Stimulated activated CD4-positive, alpha-beta T cell treated with anti-CD3 and anti-CD28 coated beads, Interleukin-4, amount 100 ng/mL, for 1 hour (primary cell): ENCODE measurements at places on chromosomes 13 and 19.

DNA sequence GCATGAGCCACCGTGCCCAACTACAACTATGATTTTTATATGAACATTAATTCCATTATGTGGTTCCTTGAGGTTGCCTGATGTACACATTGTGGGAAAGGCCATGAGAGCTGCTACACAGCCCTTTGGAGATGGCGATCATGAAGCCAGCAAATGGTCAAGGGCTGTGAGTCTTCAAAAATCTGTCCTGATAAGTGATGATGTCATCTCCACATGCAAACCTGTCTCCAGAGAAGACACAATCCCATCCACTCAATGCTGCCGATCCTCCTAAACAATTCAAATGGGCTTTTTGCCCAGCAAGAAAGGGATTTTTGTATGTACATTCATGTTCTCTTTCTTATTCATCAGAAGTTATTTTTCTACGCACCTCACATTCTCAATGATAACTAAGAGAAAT is 17.6 kb downstream of the SIGLEC7 start:
- DNase-seq, result no peak

DNA sequence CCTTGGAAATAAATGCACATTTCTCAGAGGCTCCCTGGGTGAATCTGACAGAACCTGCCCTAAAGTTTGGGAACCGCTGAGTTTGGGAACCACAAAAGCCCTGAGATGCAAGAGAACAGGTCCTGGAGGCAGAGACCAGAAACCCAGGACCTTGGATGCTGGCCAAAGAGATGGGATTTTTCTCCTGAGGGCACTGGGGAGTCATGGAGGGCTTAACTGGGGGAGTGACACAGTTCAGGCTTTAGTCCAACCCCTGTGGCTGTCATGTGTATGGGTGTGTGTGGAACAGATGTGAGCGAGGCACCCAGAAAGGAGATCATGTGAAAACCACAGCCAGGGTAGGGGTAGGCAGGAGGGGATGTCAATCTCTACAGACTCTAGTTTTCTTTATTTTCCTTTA is 3.9 kb upstream of the NCCRP1 start:
- no peak for DNase-seq

GRCh38 chr13:92259523-92259922 is 861.1 kb downstream of the GPC5 start:
- DNase-seq, result no peak

- DNase-seq, result no peak
Measured at GRCh38 chr13:50396001-50396400, 380.8 kb downstream of the KCNRG start.

DNA sequence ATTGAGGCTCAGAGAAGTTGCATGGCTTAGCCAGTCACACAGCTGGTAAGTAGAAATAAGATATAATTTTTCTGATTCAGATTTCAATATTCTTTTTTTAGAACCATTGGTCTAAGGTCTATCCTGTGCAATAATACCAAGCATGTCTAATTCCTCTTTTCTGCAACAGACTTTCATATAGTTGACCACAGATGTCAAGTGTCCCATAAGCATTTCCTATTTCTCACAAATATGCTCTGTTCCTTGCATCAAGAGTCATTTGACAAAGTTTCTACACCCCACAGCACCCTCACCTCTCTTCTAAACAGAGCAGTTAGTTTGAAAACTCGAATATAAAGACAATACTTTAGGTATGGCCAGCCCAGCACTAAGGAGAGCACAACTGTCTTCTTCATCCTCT is 26.8 kb upstream of the SACS start:
- DNase-seq, result no peak

DNA sequence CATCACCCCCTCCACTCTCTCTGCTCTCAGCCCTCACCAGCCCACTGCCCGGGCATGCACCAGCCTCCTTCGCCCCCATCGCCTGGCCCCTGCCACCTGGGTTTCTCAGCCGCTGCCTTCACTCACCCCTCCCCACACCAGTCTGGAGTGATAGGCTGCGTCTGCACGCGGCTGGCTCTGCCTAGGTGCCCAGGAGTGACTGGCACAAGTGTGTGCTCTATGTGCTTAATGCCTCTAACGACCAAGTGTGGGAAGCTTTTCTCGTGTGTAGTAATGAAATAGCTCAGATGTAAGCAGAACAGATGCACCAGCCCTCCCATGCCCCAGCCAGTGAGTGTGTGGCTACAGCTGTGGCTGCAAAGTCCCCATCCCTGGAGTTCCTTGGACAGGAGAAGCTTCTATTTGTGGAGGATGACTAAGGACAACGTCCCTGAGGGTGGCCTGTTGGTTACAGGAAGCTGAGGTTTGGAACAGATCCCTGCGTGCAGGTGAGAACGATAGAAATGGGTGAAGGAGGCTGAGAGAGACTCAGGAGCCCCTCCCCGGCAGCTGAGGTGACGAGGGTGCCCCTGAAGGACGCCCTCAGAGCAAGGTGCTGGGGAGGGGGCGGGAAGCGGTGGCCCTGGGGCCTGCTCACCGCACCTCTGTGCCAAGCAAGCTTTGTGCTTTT is 35.6 kb downstream of the ATP11A start:
- DNase-seq, result no peak

- DNase-seq, result no peak
Measured at GRCh38 chr19:4537953-4538600, 1.8 kb downstream of the LRG1 start.

GRCh38 chr13:103926118-103926517 is 859.9 kb upstream of the SLC10A2 start:
- no peak for DNase-seq

GRCh38 chr13:66543780-66544179 is 686.4 kb downstream of the PCDH9 start:
- DNase-seq, result no peak

GRCh38 chr13:35703061-35703460 is 226.6 kb upstream of the MAB21L1 start:
- DNase-seq, result no peak

DNA sequence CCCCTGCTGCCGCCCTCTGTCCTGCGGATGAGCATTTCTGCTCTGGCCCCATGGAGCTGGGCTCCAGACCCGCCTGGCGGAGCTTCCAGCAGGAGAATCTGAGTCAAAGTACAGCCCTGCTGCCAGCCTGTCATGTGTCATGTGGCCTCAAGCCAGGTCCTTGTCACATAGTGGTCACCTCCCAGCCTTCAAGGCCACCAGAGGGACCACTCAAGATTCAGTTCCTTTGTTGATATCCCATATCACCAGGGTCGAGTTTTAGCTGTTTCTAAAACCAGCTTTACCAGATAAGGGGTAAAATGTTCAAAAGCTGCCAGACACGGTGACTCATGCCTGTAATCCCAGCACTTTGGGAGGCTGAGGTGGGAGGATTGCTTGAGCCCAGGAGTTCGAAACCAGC is 13.4 kb downstream of the THOP1 start:
- no peak for DNase-seq

GRCh38 chr13:43273362-43273761 is 250.0 kb downstream of the DNAJC15 start:
- no peak for DNase-seq

GRCh38 chr19:28027116-28027515 is 1185.8 kb downstream of the UQCRFS1 start:
- DNase-seq, result no peak

GRCh38 chr13:81686877-81687276 is 1346.0 kb upstream of the SPRY2 start:
- DNase-seq, result no peak

DNA sequence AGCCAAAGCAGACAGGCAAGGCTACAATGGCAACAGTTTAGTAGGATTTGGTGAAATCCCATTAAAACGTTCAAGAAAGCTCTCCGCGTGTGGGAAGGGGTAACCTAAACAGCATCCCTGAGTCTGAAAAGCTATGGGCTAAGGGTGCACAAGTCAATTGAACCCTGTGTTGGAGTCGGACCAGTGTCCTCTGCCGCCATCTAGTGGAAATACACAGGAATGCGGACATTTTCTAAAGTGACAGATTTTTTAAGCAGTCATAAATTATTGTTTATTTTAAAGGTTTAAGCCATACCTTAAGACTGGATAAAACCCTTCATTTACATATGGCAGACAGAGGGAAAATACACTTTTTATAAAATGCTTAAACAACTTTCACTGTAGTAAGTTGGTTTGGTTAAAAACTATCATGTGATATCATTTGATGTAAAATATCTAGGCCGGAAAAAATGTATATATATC is 26.5 kb upstream of the LSM14A start:
- DNase-seq, result peak; percentile 24

DNA sequence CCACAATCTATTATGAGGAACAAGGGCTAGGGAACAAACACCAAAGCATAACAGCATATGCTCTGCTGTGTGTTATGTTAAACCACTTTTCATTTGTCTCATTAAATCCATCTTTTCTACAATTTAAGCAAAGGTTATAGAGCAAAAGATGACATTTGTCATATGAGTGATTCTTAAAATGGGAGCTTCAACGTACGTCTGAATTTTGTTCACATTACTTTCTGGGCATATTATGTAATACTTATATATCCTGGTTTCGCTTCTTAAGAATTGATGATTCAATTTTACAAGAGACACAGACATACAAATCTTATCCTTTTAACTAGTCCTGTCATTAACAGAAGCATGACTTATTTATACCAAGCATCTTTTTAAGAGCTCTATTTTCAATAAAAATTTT is 3.3 kb upstream of the TPP2 start:
- no peak for DNase-seq

- DNase-seq, result no peak
Measured at GRCh38 chr19:41174297-41174928, 18.6 kb upstream of the CYP2S1 start.

DNA sequence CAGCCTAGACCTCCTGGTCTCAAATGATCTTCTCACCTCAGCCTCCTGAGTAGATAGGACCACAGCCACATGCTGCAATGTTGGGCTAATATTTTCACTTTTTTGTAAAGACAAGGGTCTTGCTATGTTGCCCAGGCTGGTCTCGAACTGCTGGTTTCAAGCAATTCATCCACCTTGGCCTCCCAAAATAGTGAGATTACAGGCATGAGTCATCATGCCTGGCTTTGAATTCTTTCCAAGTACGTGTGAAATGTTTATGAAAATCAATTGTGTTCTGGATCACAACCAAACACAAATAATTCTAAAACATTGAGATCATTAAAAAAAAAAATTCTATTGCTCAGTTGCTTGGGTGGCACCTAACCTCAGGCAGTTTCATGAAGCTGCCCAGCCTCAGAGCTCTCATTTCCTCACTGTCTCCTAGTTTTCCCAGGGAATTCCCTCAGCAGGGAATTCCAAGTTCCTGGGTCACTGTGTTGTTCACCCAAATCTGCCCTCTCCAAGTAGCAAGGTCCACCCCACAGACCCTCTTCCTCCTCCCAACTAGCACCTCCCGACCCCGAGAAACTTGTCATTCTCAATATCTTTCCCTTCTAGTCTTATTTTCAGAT is 44.8 kb downstream of the ING1 start:
- DNase-seq, result no peak

DNA sequence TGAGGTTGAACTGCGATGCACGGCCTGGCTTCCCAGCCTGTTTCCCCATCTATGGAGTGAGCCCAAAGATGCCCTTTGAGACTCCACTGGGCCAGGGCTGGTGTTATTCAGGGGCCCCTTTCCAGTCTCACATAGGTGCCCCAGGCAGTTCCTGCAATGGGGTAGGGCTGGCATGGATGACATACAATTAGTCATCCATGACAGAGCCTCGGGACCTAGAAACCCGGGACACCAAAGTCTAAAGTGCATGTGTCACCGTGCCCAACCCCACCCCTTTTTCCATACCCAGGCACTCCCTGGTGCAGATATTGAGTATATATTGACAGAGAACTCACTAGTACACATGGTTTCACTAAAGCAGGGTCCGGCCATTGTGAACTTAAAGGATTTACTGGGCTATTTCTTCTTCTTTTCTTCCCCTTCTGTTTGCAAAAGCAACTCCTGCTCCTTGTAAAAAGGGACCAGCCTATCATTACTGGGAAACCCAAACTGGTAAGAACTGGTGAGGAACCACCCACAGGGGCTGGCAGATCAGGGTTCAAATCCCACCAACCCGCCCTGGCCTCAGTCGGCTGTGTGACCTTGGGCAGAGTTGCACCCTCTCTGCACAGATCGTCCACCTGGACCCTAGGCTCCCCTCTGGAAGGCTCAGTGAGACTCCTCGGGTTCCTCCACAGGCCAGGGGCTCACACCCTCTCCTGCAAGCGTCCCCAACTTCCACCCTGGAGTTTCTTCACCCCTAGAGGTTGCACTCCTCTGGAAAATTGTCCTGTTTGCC is 2.7 kb downstream of the B3GNT3 start:
- DNase-seq, result peak; percentile 37
